COLO829 (cell line): ENCODE measurements at places on chromosomes 16 and 17.

- DNase-seq: no peak
Observed at GRCh38 chr17:7982173-7982572, 20.2 kb upstream of the GUCY2D start.

DNA sequence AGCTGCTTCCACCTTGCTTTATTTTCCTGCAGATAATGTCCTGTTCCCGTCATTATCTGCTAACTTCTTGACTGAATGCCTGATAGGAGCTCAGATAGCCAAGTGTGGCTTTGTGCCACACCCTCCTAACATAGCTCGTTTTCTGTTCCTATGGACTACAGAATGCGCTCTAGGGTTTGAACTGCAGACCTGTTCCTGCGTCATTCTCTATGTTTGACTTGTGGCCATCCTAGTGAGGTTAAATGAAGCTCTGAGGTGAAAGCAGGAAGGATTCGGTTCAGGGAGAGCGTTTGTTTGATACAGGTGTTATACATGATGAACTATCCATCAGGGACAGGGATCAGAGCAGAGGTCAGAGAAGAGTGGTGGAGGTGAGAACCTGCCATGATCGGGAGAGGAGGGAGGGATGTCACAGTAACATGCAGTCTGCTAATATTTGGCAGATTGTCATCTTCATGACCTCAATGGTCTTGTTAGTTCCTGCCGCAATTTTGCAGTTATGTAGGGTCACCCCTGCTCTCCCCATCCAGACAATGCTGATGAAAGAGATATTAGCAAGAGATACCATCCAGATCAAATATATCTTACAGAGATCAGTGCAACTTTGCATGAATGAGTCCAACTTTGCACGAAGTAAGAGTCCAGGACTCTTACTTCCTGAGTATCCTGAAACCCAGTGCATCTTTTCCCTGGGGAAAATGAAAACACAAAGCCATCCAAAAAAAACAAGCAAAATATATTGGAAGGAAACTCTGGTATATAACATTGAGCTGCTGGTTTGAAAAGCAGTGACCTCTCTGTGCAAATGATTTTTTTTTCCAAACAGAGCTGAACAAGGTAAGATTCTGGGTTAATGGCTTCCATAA is 32.8 kb downstream of the MPHOSPH6 start:
- DNase-seq: no peak

GRCh38 chr17:55157165-55157564 is 107.6 kb upstream of the HLF start:
- no peak for DNase-seq

DNA sequence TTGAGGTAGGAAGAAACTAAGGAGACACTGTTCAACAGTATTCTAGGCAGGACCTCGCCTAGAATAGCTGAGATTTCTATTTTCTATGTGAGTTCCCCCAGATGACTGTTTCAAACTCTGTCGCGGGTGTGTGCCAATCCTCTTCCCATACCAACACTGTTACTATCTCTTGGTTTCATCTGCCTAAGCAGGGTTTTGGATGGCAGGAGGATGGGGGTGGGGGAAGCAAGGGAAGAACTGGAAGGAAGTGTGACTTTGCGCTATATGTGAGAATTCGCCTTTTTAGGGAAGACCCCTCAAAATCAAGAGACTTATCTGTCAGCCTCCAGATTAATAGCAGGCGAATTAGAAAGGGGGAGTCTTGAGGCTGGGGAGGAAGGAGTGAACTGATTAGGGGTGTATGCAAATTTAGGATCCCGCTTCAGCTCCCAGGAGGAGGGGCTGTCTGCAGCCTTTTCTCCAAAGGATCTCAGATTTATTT is 521 bp upstream of the G6PC3 start:
- DNase-seq: peak; percentile 43

DNA sequence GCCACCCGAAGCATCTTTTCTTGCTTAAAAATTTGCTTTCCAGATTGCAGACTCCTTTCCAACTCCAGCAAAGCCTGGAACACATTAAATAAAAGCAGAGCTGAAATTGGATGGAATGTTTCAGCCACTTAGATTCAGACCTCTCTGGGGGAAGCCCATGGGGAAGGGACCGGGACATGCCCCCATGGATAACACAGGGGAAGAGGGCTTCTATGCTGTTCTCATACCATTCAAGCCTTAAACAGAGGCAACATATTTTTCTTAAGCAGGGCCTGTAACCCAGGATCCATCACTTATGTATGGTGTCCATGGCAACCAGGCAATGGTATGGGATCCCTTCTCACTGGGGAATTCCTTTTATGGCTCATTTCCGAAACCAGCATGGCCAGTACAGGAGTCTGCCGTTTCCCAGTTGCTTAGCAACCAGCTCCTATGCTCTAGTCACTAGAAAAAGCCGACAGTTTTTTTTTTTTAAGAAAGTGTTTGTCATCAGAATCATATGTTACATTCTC is 62.0 kb upstream of the MARCHF10 start:
- DNase-seq: peak; percentile 28

- DNase-seq: no peak
Observed at GRCh38 chr17:78605886-78606285, 28.7 kb upstream of the DNAH17 start.

DNA sequence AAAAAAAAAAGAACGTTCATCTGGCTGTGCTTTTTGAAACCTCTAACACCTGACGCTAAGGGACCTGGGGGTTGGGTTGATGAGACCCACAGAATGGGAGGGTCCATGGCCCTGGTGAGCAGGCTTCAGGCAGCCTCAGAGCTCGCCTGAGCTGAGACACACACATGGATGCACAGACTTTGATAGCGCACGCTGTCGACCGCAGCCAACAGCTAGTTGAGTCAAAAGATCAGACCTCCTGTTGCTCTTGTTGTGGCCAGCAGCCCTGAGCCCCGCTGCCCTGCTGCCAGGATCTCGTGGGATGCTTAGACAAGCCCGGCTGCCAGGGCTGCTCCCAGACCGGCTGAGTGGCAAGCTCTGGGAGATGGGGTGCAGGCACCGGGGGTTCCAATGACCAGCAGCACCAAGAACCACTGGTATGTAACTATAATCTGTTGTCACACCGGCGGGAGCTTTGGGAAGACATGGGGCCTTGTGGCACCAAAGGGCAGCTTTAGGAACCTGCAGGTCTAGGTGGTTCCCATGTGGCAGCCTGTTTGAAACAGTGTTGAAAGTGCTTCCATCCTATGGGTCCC is 20.0 kb upstream of the MEAK7 start:
- DNase-seq: no peak

GRCh38 chr16:50040018-50040417 is 15.0 kb downstream of the CNEP1R1 start:
- DNase-seq: no peak

GRCh38 chr17:12507026-12507595 is 158.6 kb upstream of the MYOCD start:
- DNase-seq: no peak

GRCh38 chr16:51391798-51392511 is 240.9 kb upstream of the SALL1 start:
- DNase-seq: no peak

DNA sequence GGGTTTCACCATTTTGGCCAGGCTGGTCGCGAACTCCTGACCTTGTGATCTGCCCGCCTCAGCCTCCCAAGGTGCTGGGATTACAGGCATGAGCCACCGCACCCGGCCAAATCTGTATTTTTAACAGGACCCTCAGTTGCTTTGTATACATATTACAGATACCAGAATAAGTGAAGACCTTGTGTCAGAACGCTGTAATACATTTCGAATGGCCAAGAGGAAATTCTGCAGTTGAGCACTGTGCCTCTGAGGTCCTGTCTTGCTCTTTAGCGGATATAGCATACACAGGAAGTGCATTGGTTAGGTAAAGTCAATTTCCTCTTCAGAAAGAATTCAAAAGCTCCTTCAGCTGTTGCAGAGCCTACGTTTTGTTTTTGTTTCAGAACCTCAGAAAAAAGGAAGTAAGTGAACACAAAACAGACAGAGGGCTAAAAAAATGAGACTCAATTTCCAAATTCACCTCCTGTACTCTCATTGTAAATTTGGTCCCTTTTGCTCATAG is 15.7 kb downstream of the CRLF3 start:
- no peak for DNase-seq

GRCh38 chr17:34756637-34757021 is 177.2 kb downstream of the TMEM132E start:
- no peak for DNase-seq

DNA sequence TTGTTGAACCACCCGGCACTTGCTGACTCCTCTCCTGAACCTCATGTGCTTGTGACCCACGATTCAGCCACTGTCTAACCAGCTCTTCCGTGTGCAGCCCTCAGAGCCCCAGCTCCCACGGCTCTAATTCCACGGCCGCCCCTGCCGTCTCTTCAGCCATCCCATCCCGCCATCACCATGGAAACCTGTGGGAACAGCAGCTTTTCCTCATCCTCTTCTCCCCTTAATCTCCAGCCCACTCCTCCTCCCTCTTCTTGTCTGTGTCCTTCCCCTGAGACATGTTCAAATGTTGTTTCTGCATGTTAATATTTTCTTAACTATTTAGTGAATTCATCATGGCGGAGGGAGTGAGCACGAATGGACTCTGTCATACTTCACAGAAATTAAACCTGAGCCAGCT is 285.2 kb downstream of the CDH13 start:
- no peak for DNase-seq

- DNase-seq: no peak
Observed at GRCh38 chr17:9240659-9241370, 219.5 kb downstream of the NTN1 start.

DNA sequence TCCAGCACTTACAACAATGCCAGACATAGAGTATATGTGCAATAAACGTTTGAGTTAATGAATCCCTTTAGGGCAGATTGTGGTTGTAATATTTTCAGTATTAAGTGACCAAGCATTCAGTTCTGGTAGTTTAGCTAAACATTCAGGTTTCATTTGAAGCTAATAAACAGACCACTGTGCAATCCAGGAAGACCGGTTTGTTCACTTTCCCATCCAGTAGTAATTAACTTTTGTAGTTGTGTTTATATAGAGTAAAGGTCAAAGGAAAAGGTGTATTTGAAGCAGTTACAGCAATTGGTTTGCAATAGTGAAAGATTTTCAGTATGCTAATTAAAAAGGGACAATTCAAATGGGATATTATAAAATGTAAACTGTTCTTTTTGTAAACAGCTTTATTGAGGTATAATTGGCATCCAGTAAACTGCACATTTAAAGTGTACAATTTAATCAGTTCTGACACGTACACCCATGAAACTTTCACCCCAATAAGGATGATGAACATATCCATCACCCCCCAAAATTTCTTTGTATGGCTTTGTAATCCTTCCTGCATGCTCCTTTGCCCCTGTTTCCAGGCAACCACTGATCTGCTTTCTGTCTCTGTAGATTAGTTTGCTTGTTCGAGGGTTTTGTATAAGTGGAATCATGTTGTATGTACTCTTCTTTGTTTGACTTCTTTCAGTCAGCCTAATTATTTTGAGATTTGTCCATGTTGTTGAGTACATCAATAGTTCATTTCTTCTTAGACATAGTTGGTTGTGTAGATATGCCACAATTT is 26.3 kb downstream of the MRTFB start:
- DNase-seq: no peak

DNA sequence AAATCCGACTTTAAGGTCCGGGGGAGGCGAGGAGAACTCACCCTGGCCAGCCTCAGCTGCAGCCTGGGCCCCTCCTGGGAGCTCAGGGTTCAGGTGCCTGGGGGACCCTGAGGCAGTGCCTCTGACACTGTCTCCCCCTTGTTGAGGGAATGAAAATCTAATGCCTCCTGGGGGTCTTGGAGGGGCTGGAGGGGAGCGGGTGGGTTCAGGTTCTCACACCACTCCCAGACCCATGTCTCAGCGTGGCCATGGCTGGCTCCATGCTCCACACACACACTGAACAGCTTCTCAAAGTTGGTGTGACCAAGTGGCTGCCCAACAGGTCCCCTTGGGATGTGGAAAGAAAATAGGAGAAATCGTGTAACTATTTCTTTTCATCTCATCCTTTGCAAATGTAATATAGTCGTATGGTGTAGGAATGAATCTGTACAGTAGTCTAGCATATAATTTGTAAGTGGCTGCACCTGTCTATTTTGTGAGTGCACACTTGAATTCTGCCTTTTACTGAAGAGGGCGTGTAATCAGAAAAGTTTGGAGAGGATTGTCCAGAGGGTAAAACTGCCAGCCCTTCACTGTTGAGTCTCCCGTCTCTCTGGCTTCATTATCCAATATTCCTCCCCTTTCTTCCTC is 788 bp upstream of the PRCD start:
- DNase-seq: no peak

GRCh38 chr17:47931848-47932247 is 9.5 kb upstream of the PNPO start:
- DNase-seq: no peak

DNA sequence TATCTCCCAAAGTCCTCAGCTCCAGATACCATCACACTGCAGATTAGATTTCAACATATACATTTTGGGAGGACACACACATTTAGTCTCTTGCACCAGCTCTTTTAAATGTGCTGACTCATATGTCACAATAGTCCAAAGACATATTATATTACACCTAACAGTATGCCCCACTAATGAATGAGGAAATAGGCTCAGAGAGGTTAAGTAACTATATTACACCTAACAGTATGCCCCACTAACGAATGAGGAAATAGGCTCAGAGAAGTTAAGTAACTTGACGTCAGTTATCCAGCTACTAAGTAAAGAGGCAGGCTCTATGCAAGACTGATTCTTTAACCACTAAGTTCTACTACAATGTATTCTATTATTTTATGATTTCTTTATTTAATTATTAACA is 9.7 kb downstream of the IRX6 start:
- DNase-seq: no peak

DNA sequence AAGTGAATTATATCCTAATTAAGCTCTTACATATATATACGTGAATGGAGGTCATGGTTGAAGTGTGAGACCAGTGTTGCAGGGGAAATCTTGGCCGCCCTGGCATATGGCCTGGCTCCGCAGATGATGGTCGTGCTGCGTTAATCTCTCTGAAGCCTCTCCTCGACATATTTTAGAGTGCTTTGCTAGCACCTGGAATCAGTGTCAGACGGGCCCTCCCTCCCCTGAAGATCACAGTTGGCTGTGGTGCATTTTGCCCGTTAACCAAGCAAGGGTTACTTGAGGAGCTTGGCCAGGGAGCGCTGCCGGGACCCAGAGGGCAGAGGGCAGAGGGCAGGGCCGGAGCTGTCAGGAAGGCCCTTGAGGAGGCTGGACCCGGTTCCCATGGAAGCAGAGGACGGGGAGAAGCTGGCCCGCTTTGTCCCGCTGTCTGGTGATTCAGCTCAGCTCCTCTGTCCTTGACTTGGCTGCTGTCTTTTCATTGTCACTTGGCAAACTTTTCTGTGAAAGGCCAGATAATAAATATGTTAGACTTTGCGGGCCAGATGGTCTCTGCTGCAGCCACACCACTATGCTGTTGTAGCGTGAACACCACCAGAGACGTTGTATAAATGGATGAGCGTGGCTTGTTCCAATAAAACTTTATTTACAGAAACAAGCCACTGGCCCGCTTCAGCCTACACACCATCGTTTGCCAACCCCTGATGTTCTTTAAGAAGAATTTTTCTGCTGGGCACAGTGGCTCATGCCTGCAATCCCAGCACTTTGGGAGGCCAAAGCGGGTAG is 32.3 kb downstream of the CIBAR2 start:
- DNase-seq: no peak

GRCh38 chr17:77664097-77664729 is 294.3 kb upstream of the TNRC6C start:
- DNase-seq: no peak
